ENCODE measurements at places on chromosomes 3 and 15. TPM values are rescaled to one million over a fixed set of nuclear protein-coding genes. Genes with fewer than 3 reads are reported as not detected.
A peak's percentile ranks its signal among the peaks of the same experiment; 100 is the strongest.

DNA sequence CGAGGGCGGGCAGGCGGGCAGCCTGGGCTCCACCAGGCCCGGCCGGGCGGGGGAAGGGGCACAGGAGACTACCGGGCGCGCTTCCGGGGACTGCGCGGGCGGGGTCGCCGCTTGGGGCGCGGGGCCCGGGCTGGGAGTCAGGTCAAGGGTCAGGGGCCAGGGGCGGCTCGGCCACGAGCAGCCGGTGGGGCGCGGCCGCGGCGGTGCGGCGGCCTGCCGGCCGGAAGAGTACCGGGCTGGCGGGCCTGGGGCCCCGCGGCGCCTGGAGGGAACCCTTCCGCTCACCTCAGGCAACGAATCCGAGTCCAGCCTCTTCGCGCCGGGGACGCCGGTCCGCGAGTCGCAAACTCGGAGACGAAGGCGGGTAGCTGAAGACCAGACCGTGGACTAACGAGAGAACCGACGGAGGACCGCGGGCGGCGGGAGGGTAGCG, 225 bp downstream of the RHOA start:
- DNase-seq: peak; percentile 61

CLDN18 gene
- not detected for total RNA-seq

GRCh38 chr3:139120086-139121056, 75.7 kb upstream of the PRR23C start:
- no peak for DNase-seq

GHSR gene
- total RNA-seq: not detected

- DNase-seq: no peak
Observed at GRCh38 chr3:186239321-186239720, 122.7 kb downstream of the DGKG start.

DNAH12 gene
- total RNA-seq: 0.05 TPM

DNA sequence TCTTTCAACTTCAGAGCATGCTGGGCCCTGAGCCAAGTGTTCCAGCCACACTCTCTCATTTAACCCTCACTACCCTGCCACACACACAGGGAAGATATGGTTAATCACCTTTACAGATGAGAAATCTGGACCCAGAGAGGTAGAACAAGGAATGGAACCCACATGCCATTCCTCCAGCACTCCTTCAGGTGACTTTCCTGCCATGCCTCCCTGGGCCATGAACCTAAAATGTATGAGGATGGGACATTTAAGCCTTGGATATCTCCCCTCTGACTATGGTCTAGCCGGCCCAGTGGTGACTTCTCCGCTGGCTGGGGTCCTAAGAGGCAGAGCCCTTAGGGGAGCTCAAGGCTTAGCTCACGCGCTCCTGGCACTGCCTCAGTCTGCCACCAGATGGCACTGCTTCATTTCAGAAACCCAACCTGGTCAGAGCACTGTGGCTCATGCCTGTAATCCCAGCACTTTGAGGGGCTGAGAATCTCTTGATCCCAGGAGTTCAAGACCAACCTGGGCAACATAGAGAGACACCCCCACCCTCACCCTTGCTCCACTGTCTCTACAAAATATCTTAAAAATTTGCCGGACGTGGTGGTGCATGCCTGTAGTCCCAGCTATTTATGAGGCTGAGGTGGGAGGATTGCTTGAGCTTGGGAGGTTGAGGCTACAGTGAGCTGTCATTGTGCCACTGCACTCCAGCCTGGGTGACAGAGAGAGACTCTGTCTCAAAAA, 2.2 kb upstream of the DCAF1 start:
- DNase-seq: peak; percentile 86
